Stimulated activated CD4-positive, alpha-beta T cell treated with anti-CD3 and anti-CD28 coated beads, Interleukin-1b, Interleukin-23, amount 100 ng/mL, for 1 hour (primary cell): ENCODE measurements at places on chromosomes 2 and 18.

DNA sequence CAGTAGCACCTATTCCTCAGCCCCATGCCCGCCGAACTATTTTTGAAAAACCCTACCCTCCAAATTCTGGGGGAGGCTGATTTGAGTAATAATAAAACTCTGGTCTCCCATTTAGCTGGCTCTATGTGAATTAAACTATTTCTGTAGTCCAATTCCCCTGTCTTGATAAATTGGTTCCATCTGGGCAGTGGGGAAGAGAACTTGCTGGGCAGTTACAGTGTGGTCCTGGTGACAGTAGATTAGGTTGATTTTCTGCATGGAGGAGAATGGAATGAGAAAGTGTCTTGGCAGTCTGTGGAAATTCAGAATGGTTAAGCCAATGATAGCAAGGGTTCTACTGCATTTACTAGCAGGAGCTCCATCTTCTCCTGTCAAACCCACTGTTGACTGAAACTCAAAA lies 95.0 kb downstream of the SPP2 start:
- DNase-seq: no peak

- DNase-seq: no peak
These were observed 72.3 kb upstream of the RIOK3 start for GRCh38 chr18:23380817-23381216.

- no peak for DNase-seq
These were observed 50.8 kb upstream of the CXCR4 start for GRCh38 chr2:136168720-136169119.

- DNase-seq: no peak
These were observed 58.6 kb downstream of the ADCYAP1 start for GRCh38 chr18:963276-963675.

DNA sequence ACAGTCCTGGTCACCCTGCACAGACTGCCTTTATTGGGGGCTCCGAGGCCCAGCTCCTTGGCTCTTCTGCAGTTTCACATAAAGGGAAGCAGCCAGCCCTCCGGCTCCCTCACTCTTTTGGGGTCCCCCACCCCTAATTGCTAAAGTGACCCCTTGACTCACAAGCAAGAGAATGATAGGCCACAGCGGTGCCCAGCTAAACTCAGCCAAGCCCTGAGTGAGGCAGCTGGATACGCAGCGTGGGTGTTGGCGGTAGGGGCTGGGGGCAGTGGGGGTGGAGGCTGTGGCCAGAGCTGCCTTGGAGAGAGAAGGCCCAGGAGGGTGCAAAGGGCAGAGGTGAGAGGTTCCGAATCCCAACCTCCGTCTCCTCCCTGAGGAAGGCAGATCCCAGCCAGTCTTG lies 25.5 kb upstream of the ALPP start:
- no peak for DNase-seq

GRCh38 chr2:200993097-200993496 lies 29.6 kb upstream of the ORC2 start:
- no peak for DNase-seq

DNA sequence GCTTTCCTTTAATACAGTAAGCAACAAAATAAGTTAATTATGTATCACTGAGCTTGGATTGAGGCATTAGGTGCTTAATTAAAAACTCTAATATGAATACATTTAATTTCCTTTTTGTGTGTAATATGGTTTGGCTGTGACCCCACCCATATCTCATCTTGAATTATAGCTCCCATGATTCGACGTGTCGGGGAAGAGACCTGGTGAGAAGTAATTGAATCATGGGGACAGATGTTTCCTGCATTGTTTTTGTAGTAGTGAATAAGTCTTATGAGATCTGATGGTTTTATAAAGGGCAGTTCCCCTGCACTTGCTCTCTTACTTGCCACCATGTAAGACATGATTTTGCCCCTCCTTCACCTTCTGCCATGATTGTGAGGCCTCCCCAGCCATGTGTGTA lies 325.4 kb upstream of the CDH7 start:
- no peak for DNase-seq
